Left lung (tissue), 14 donors: ENCODE measurements at places on chromosomes 11 and 22.

DNA sequence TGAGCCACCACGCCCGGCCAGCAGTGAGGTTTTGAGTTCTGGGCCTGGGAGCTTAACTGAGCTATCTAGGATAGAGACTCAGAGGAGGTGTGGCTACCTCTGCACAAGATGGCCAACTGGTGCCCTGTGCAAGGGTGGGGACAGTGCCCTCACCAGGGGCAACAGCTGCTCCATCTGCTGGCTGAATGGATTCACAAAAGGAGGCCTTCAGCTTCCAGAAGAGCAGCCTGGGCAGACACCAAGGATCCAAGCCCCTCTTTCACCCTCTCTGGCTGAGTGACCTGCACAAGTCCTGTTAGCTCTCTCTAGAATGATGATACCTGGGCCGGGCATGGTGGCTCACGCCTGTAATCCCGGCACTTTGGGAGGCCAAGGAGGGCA is 33.5 kb upstream of the BAIAP2L2 start:
- no peak for DNase-seq

- DNase-seq: no peak
Measured at GRCh38 chr11:46363031-46363407, 15.8 kb downstream of the DGKZ start.

DNA sequence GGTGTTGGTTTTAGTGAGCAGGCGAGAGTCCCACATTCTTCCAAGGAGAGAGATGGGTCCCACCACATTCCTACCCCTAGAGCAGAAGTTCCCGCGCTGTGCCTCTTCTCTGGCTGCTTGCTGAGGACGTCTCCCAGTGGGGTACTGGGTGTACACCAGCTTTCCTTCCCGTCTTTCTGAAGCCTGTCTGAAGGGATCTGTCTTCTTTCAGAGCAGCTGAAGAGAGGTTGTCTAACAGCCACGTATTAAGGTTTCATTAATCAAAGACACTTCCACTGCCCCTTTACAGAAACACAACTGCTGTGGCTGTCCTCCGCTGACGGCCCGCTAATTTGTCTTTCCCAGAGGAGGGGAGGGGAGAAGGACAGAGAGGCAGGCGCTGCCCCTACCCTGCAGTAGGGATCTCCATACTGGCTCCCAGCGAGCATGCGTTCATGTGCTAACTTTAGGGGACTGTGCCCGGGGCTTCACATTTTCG is 56.0 kb downstream of the ZBTB16 start:
- no peak for DNase-seq

DNA sequence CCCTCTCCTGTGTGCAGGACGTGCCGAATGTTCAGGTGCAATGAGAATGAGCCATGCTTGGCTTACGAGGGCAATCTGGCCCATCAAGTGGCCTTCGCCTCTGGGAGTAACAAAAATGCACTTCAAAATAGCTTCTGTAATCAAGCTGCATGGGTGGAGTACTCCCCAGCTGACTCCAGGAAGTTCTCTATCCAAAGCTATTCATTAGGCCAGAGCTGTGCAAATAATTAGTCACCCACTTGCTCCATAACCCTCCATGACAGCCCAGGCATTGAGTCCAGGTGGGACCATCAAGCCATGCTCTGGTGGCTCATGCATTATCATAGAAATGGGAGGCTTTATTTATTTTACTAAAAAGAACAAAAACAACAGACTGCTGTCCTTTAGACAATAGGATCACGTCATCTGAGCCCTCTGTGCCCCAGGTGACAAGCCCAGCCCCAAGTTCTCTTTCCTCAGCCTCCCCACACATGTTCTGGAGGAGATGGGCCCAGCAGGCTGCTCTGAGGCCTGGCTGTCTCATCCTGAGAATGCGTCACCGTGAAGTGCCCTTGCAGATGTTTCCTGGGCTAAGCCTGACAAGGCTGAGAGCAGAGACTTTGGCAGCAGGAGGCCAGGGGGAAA is 244.7 kb downstream of the ETS1 start:
- DNase-seq: peak; percentile 74

DNA sequence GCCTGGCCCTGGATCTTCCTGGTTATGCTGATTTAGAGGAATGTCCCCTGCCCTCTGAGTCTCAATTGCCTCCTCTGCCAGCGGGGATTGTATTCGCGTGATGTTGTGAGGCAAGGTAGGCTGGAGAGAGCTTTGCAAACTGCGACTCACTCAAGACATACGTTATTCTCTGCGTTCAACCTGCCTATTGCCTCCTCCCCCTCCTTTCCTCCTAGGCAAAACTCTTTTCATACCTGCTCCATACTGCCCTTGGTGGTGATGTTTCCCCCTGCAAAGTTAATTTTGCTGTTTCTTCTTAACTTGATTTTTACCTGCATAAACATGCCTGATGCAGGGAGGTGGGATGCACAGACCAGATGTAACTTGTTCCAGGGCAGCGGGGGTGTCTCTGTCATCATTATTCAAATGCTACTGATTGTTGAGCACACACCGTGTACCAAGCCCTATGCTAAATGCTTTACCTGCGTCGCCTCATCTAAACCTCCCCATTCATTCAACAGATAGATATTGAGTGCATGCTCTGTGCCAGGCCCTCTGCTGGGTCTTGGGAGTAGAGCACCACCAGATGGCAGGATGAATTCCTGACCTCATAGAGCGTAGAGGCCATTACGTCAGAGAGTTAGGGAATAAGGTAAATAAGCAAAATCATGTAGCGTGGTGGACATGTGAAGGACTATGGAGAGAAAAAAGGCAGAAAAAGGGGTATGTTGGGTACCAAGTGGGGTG is 29.0 kb downstream of the SGSM1 start:
- no peak for DNase-seq

DNA sequence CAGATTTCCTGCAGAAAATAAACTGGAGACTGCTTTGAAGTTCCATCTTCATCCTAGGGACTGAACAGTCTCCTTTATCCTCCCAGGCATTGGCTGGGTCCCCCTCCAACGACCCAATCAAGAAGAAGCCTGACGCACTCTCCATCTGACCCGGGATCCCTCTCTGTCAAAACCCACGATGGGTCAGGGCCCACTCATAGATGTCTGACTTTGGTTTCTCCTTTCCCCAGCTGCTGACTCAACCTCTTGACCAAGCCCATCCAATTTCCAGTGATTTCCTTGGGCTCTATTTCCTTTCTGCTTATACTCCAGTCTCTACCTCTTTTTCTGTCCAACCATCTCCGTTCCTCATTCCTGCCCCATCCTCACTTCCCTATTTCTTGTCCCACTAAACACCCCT is 189.7 kb downstream of the MIAT start:
- no peak for DNase-seq

DNA sequence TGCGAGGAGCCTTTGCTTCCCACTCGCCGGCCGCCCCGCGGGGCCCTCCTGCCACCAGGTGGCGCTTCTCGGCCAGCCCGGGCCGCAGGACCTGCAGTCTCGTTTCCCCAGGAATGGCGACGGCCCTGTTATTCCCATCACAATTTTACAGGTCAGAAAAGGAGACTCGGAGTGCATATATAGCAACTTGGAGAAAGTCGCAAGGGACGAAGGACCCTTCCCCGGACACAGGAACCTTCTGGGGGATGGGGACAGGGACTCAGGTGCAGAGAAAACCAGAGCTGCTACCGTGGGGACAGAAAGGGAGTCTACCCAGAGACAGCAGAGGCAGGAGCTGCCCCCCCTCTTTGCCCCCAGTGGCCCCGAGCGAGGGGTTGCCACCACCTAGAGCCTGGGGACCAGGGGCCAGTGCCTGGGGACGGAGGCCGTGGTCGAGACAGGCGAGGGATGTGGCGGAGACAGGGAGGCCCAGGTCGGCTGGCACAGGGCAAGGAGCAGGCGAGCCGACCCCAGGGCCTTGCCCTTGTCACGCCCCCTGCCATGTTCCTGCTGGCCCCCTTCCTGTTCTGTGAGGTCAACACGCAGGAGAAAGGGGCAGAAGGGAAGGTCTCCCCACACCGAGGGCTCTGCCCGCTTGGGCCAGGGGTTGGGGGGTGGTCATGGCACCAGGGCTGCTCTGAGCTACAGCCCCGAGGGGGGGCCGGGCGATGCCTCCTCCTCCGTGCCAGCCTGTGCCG is 3.5 kb upstream of the KRTAP5-6 start:
- DNase-seq: peak; percentile 77

DNA sequence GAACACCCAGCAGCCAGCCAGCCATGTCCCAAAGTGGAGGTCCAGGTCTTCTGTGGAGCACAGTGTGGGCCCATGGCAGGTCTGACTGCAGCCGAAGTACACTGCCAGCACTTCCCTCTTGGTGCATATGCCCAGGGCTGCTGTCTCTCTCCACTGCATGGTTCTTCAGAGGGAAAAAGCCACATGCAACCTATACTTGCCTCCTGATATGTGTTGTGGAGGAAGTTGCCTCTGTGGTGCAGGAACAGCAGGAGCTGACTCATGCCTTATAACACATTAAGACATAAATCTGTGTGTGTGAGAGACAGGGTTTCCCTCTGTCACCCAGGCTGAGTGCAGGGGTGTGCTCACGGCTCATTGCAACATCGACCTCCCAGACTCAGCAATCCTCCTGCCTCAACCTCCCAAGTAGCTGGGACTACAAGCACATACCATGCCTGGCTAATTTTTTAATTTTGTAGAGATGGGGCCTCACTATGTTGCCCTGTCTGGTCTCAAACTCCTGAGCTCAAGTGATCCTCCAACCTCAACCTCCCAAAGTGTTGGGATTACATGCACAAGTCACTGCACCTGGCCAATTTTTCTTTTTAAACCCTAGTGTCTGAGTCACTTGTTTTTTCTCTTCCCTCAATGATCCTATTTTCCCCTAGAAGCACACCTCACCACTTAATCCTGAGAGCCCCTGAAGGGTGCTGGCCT is 98.8 kb downstream of the MPPED2 start:
- DNase-seq: no peak

DNA sequence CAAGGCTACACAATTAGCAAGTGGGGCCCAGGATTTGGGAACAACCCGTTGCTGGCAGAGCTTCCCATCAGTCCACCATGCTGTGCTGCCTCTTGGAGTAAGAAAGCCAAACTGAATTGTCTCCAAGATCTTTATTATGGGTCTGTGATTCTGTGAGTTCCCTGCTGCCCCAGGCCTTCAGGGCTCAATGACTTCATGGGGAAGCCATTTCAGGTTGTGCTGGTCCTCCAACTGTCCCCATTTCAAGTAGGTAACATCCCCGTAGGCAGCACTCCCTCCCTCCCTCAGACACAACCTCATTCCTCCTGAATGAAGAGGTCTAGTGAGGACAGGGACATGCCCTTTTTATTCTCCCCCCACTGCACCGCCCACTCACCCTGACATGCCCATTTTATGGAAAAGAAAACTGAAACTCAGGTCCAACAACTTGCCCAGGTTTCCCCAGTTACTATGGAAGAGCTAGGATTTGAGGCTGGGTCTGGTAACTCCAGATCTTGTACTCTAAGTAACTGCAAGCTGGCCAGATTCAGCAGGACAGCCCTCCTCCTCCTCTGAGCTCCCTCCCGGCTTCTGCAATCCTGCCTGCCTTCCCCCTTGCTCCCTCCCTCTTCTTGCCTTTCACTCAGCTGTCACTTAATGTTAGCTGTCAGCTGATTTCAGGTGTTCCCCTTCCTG is 8.2 kb upstream of the YWHAH start:
- no peak for DNase-seq

- DNase-seq: peak; percentile 92
Measured at GRCh38 chr22:46542011-46542985, 4.9 kb upstream of the CELSR1 start.

DNA sequence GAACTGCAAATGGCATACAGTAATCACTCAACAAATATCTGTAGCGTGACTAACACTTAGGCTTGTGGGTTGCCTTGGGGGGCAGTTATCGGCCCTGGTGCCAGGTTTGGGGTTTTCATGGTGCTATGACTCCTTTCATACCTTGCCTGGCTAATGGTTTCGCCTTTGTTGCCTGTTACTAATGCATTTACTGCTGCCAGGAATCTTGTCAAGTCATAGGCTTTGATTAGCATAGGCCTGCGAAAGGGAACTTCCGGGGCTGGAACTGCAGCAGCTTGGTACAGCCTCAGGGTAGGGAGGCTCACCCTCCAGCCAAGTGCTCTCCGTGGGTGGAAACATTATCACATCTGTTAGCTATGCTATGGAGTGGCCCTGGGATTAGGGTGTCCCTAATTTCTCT is 13.2 kb downstream of the SLC25A18 start:
- no peak for DNase-seq

DNA sequence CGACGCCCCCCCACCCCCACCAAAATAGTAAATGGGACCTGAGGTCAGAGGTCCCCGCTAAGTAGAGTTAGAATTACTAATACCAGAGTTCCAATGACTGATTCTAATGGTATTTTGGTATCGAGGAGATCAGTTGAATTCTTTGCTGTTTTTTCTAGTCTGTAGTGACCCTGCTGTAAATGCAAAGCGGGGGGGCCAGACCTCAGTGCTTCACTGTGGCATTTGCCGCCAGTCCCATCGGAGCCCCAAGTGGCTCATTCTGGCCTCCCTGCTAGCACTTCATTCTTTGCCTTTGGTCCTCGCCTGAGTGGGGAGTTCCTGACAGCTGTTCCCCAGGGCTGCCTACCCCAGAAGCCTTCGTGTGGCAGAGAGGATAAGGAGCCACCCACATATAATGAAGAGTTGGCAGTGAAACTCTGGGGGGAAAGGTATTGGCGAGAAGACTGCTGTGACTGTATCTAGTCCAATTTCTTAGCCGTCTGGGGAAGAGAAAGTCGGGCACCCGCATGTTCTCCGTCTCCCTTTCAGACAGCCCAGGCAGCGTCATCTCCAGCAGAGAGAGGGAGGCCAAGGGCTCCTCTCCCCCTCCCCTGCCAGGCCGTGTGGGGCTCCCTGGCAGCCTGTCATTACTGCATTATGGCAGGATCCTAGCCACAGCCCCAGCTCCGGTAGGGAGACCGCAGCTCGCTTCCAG is 19.4 kb upstream of the CABP7 start:
- no peak for DNase-seq

DNA sequence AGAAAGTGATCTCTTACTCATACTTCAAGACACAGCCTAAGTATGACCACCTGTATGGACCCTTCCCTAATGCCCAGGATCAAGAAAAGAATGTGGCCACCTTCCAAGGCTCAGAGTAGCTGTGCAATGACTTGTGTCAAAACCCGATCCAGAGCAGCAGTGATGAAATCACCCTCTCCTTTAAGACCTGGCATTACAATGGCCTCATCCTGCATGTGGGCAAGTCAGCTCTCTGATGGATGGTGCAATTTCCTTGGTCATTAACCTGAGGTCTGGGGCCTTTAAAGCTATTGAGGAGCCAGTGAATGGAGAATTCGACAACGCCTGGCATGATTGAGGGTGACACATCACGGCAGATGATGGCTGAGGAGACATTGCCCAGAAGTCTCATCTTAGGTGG is 9.1 kb upstream of the TUBA8 start:
- DNase-seq: no peak

DNA sequence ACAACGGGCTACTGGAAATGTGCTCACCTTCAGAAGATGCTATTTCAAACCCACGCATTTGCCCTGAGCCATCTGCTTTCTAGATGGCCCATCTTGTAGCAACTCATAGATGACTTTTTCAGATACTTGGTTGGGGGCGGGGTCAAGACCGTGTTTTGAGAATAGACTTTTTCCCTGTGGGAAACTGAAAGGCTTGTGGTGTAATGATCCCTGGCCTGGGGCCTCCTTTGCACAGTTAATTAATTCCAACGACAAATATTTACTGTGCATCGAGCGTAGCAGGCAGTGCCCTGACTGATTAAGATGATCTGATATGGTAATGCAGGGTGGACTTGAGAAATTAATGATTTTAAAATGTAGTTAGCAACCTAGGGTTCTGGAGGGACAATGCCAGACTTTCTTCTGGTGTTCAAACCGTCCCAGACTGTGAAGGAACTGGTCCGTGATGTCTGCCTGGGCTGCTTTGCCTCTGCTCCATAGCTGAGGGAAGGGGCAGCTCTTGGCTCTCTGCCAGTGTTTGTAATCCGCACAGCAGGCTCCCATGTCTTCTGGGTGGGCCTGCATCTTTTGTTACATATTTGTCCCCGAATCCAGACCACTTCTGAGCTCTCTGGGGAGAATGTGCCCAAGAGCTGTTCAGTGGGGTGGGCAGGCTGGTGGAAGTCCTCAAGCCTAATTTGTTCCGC is 84.8 kb downstream of the ADAMTS15 start:
- DNase-seq: no peak
